ENCODE measurements at places on chromosomes 5 and 9.
A peak's percentile ranks its signal among the peaks of the same experiment; 100 is the strongest.

DNA sequence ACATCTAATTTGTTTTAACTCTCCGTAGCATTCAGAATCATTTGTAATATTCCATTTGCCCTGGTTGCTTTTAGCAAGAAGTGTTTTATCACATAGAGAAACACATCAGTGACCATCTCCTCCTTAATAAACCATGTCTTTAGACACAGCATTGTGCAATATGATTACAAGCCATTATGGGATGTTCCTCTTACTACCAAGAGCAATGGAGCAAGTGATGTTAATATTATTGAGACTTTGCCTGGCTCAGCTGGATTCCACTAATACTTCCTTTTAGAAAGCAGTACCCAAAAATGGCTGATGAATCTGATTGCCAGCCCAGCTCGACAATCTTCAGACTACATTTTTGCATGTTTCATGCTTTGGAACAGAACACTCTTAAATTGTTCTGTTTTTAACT lies 364.2 kb downstream of the OSTF1 start:
- no peak for DNase-seq

- DNase-seq = no peak
These were observed 1.1 kb upstream of the CMBL start for GRCh38 chr5:10308844-10309243.

GRCh38 chr5:116908537-116908936 lies 333.9 kb upstream of the SEMA6A start:
- DNase-seq = no peak

GRCh38 chr5:135594416-135594960 lies 15.7 kb upstream of the CXCL14 start:
- no peak for DNase-seq

DNA sequence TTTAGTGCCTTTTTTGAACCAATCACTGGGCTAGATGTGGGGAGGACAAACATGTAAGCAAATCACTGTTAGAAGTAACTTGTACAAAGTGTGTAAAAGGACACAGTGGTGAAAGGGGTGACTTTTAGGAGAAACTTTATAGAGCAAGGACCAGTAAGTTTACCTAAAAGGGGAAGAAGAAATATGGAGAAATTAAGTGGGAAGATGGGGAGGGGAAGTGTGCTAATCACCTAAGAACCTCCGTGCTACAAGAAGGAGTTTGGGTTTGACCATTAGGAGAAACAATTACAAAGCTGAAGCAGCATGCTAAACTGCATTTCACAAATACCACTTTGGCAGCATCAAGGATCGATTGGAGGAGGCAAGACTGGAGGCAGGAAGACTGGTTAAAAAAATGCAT lies 17.3 kb downstream of the ITGA1 start:
- DNase-seq = no peak

- no peak for DNase-seq
These were observed 21.3 kb downstream of the SLC12A7 start for GRCh38 chr5:1090538-1090937.

DNA sequence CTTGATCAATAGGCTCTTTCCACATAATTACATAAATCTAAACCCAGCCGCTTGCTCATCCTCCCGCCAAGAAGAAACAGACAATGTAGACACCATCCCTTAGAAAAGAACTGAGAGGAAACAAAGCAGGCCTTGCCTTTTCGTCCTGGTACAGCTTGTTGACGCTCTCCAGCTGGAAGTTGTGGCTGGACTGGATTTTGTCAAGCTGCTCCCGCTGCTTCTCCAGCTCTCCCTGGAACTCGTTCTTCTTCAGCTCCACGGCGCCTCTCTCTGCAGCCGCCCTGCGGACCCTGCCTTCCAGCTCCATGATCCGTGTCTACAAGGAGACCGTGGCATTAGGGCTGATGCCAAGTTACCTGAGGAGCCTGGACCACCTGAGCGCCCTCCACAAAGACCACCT lies 22.1 kb downstream of the GOLM1 start:
- DNase-seq = no peak

DNA sequence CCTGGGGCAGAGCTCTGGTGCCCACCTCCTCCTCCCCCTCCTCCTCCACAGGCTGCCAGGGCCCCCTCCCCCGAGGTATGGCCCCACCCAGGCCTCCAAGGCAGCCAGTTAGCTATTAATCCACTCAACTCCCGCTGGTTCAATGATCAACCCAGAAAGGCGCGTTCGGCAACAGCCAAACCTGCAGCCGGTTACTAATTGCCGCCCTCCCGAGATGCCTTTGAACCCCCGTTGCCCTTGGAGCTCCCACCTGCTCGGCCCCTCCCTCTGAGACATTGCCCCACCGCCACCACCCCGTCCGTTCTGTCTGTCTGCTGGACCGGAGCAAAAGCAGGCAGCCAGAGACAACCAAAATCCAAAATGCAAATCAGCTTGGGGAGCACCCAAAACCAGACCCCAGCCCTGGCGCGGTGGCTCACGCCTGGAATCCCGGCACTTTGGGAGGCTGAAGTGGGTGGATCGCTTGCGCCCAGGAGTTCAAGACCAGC lies 25.8 kb downstream of the NOTCH1 start:
- DNase-seq = no peak

- DNase-seq = peak; percentile 73
These were observed 44.3 kb downstream of the SLC28A3 start for GRCh38 chr9:84296146-84296843.

DNA sequence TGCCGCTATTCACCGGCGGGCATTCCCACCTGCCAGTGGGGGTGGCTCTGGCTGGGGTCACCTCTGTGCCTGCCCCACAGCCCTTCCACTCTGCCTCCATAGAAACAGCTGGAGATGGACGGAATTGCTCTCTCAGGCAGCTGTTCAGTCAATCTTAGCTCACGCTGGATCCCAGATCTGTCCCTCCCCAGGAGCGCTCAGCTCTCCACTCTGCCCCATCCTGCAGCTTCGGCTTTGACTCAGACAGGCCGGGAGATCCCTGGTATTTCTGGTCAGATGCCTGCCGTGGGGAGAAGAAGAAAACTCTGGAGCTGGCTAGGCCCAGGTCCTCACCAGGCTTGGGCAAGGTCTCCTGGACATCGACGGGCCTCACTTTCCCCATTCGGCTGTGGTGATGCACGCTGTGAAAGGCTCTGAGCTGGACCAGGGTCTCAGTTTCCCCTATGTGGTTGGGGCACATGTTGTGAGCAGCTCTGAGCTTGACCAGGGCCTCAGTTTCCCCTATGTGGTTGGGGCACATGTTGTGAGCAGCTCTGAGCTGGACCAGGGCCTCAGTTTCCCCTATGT lies 7.6 kb upstream of the SLC9A3 start:
- DNase-seq = no peak

GRCh38 chr9:19232823-19233194 lies 2.3 kb downstream of the DENND4C start:
- peak; percentile 8 for DNase-seq

- no peak for DNase-seq
These were observed 349.2 kb downstream of the DEPDC1B start for GRCh38 chr5:60350794-60351193.

GRCh38 chr5:98016771-98017170 lies 756.7 kb upstream of the RGMB start:
- no peak for DNase-seq

DNA sequence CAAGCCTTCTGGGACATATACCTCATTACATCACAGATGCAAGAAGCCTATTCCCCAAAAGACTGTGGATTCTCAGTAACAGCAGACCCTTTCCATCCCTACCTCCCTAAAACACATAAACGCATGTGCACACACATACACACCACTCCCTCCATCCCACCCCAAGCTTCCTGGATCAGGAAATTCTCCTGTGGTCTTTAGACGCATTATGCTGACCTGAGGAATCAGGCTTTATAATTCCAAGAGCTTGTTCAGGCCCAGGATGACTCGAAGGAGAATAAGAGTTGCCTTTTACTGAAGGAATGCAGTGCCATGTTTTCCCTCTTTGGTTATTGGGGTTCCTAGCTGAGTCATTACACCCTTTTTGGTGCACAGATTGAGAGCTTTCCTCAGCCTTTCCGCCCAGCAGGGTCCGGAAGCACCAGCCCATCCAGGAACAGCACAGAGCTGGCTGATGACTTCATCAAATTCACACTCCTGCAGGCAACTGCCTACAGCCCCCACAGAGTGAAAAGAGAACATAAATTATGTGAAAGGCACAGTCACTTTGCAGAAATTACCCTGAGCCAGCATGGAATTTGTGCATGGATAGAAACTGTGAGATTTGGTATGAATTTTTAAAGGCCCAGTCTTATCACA lies 385.0 kb upstream of the TRPC7 start:
- no peak for DNase-seq

DNA sequence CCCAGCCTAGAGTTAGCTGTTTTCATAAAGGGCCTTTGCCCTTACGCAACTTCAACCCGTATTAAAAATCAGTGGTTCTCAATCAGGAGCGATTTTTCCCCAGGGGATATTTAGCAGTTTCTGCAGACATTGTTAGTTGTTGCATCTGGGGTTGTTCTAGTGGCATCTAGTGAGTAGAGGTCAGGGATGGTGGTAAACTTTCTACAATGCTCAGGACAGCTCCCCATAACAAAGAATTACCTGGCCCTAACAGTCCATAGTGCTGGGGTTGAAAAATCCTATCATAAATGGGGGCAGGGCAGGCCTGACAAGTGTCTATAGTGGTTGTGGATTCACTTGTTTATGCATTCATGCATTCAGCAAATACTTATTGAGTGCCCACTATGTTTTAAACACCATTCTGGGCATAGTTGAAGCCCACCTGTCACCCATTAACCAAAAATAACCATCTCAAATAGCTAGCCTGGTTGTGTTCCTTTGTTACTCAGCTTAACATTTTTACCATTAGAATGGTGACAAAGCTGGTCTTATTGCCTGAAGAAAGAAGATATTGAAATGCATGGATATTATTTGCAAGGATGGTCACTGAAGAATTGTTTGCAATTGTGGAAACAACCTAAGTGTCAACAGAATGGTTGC lies 15.9 kb upstream of the FGF1 start:
- DNase-seq = no peak

DNA sequence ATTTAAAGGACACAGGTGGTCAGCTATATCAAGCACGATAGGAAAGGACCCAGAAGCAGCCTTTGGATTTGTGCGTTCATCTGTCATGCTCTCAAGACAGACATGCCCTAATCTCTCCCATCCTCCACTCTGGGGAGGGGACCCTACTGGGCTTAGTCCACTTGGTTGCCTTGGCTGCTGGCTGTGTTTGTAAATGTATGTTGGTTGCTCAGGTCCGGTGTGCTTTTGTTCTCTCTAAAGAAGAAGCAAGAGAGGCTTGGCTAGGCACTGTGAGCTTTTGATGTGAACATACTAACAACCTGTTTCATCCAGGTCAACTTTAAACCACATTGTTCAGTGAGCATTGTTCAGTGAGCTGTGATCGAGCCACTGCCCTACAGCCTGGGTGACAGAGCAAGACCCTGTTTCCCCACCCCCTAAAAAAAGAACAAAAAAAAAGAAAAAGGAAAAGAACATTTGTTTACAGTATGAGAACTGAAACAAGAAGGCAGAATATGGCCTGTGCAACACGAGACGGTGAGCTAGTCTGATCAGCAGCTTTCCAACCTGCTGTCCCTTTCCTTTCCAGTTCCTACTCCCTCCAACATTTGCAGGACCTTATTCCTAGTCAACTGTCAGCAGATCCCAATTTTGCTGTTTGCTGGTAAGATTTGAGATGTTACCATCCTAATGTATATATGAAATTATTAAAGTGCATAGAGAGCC lies 228.3 kb downstream of the ARHGAP26 start:
- DNase-seq = no peak

DNA sequence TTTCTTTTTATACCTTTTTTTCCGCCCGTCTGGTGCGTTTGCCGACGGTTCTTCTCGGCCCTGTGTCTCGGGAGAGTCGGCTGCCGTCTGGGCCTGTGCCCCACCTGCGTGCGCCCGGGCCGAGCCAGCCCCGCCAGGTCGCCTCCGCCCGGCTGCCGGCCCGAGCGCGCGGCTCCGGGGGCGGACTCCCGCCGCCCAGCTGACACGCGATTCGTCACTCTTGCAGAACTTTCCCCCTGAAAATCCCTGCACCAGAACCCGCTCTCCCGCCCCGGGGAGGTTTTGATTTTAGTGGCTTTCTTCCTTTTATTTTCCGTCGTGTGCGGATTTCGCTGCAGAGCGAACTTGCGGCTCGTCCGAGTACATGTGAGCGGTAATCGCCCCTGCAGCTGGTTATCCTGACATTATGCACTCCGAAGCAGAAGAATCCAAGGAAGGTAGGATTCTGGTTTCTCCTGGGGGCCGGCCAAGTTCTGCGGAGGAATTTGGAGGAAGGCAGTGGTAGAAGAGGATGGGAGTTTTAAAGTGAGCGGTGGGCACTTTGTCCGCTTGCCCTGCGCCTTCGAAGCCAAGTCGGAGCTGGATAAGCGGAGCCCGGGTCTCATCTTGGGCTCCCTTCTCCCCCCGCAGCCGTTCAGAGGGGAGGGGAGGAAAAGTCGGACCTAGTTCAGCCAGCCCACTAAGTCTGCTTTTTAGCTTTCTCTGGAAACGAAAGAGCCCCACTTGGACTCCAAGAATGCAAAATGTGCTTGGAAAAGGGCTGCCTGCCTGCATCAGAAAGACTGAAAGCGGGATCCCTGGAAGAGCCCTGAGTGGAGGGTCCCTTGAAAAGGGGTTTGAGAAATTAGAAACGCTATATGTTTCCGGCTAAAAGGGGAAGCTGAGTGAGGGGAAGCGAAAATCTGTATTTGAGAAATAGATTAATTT lies at the start of gene TNFAIP8:
TNFAIP8 (plus strand) TSS at position 335 of the 927 bp plus-strand sequence; CDS start at position 407, 72 bp downstream.
- DNase-seq = peak; percentile 88

DNA sequence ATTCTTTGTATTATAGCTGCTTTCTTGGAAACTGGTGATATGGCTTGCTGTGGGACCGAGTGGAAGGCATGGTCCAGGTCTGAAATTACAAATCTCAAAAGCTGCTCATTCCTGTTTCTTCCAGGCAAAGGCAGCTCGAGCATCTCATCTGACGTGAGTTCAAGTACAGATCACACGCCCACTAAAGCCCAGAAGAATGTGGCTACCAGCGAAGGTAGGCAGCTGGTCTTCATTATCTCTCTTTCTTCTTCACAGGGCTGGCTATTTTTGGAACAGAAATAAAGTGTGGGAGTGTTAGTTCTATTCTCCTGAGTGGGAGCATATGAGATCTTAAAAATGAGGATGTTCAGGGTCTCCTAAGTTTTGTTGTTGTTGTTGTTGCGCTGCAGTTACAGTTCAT lies 115.9 kb downstream of the FBXL7 start:
- DNase-seq = no peak

- no peak for DNase-seq
These were observed 160.2 kb downstream of the FAM170A start for GRCh38 chr5:119789406-119790117.

DNA sequence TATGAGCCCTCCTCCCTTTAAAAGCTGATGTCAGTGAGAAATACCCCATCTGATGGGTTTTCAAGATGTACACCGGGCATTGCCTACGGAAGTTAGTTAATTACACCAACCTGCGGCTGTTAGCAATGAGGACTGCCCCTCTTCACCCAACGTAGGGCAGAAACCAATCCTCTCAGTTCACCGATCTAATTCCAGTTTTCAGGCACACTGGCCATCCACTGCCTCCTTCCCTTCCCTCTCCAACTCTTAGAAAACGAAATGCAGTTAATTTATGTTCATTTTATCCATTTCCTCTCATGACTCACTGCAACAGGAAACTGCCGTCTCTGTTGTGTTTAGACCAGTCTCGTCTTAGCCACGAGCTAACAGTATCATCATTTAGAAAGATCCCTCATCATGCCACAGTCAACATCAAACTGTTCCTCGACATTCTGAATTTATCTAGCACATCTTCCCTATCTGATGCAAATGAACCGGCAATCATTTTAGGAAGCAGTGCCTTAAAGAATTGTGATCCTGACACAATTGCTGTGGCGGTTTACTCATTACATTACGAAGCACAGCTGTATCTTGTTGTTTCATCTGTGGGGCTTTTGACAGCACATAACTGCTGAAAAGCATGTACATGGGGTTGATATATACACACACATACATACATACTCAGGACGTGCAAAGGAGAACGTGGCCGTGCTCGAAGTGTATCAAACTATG lies 168.6 kb downstream of the EFNA5 start:
- no peak for DNase-seq

Data from stimulated activated CD4-positive, alpha-beta T cell treated with anti-CD3 and anti-CD28 coated beads, Interleukin-4, amount 100 ng/mL, for 24 hours (primary cell).